Pancreas (tissue), 10 donors: ENCODE measurements at places on chromosomes 7 and 10. TPM values are rescaled to one million over a fixed set of nuclear protein-coding genes. Genes with fewer than 3 reads are reported as not detected.

ZNF273 gene
- total RNA-seq, result 3.7 TPM

XRCC2 gene
- total RNA-seq, result 0.16 TPM

PRSS37 gene
- not detected for total RNA-seq

ITIH5 gene
- 19.9 TPM for total RNA-seq

PAOX gene
- 2.9 TPM for total RNA-seq

OR2A5 gene
- not detected for total RNA-seq

KCNH2 gene
- 3.8 TPM for total RNA-seq

EMX2 gene
- 0.09 TPM for total RNA-seq

MYL7 gene
- not detected for total RNA-seq

CFAP69 gene
- total RNA-seq, result 2.8 TPM

SYCE1 gene
- 0.69 TPM for total RNA-seq

CCL24 gene
- not detected for total RNA-seq

C10orf67 gene
- not detected for total RNA-seq

PI4K2A gene
- total RNA-seq, result 2.2 TPM

GRID2IP gene
- 0.87 TPM for total RNA-seq

ADK gene
- 17.3 TPM for total RNA-seq

SP8 gene
- total RNA-seq, result not detected

SEC31B gene
- 1.8 TPM for total RNA-seq

ADGRA1 gene
- total RNA-seq, result 0.12 TPM

NKX2-3 gene
- 1.7 TPM for total RNA-seq

ZNF33B gene
- total RNA-seq, result 56.4 TPM

AIFM2 gene
- total RNA-seq, result 2.5 TPM

SCART1 gene
- total RNA-seq, result 1.6 TPM

GALNT17 gene
- total RNA-seq, result 2.7 TPM

PGAM2 gene
- total RNA-seq, result 0.50 TPM

TRIM50 gene
- 10.7 TPM for total RNA-seq

EVX1 gene
- not detected for total RNA-seq

CFTR gene
- total RNA-seq, result 265 TPM

ANK3 gene
- 19.0 TPM for total RNA-seq

CYP26C1 gene
- 0.08 TPM for total RNA-seq

PRPS1L1 gene
- total RNA-seq, result not detected

CASP7 gene
- 15.5 TPM for total RNA-seq

MUC3A gene
- total RNA-seq, result 5.8 TPM

PDE1C gene
- total RNA-seq, result 1.9 TPM

RADIL gene
- 10.0 TPM for total RNA-seq

ENTPD1 gene
- 10.9 TPM for total RNA-seq

BEND7 gene
- 16.2 TPM for total RNA-seq

AKR1C2 gene
- 3.7 TPM for total RNA-seq

ERVW-1 gene
- total RNA-seq, result not detected

SPAG6 gene
- total RNA-seq, result 0.14 TPM

LGI1 gene
- not detected for total RNA-seq

C10orf71 gene
- 0.25 TPM for total RNA-seq

FLNC gene
- 0.28 TPM for total RNA-seq

TEX36 gene
- total RNA-seq, result not detected

CDNF gene
- 1.3 TPM for total RNA-seq

MDH2 gene
- 94.8 TPM for total RNA-seq

OR2AE1 gene
- not detected for total RNA-seq

AGMO gene
- 0.09 TPM for total RNA-seq

CPA1 gene
- 37,514 TPM for total RNA-seq

HYAL4 gene
- not detected for total RNA-seq
